Sigmoid colon (tissue), 7 donors: ENCODE measurements at places on chromosomes 4 and X.

GRCh38 chr4:25076625-25077398 is 46.1 kb upstream of the LGI2 start:
- no peak for DNase-seq

DNA sequence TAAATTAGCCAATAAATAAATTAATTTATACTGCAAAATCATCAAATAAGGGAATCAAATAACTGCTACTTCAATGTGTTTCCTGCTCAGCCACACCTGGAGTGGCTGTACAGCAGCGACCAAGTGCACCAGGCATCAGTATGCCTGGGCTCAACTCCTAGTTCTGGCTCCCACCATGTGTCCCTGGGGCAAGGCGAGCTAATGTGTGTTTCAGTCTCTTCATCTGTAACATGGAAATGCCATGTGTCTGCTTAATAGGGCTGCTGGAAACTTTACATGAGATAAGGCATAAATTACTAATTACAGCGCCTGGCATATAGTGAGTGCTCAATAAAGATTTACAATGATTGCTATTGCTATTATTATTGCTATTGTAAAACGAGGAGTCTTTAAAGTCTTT is 109.1 kb upstream of the PDLIM3 start:
- no peak for DNase-seq

- DNase-seq, result peak; percentile 80
Observed at GRCh38 chrX:71128915-71129765, 10.7 kb downstream of the MED12 start.

GRCh38 chrX:74085642-74086236 is 218.2 kb upstream of the ZCCHC13 start:
- DNase-seq, result no peak

- no peak for DNase-seq
Observed at GRCh38 chr4:156568484-156568883, 403.1 kb downstream of the PDGFC start.

DNA sequence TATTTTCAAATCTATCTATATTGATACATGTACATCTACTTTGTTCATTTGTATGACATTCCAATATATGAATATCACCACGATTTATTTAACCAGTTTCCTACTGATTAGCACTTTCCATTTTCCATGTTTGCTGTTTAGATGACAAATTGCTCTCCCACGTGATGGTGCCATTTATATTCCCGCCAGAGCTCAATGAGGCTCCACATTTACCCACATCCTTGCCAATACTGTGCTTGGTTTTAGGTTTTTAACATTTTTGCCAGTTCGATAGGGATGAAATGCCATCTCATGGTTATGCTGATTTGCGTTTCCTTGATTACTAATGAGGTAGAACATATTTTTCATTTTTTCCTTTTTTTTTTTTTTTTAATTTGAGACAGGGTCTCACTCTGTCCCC is 86.7 kb upstream of the TRIM2 start:
- no peak for DNase-seq

DNA sequence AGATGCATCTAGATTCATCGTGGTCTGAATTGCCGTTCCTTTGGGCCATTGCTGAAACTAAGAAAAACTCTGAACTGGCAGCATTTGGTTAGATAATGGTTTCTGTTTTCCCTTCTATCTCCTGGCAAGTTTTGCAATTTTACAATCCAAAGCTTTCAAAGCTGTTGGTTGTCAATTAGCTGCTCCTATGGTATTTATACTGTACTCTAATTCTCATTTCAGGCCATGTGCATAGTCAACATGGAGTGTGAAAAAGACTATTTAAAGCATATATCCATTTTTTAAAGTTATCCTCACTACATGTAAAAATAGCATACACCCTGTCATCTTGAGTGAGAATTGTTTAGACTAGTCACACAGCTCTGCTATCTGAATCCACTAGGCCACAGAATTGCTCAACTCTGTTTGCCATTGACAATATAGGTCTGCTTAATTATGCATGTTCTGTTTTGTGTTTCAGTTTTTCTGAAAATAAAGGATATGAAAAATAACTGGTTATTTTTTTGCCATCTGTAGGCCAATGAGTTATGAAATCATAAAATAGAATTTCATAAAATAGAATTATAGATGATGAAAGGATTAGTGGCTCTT is 27.7 kb upstream of the TEC start:
- DNase-seq, result no peak

DNA sequence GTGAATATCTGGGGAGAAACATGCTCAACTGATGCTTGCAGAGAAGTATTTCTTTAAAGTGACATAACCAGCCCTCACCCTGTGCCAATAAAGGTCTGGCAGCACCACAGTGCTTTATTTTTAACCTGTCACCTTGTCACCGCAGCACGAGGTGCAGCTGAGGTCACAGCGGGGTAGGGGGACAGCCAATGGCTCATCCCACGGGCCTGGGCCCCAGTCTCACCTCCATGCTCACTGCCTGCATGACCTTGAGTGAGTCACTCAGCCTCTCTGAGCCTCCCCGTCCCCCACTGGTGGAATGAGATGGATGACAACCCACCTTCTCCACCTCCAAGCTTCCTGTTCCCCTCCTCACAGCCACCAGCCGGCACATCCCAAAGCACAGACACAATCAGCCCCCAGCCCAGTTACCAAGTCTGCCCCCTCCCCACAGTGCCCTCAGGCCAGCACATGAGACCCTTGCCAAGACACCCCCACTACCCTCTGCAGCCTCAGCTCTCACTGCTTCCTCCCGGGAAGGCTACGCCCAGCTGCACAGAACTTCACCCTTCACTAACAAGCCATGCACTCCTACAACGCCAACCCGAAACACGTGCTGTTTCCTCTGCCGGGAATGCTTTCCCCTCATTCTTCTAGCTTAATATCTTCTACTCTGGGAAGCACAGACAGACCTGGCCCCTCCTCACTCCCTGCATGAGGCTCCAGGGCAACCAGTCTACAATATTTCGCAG is 24.9 kb upstream of the MAN2B2 start:
- no peak for DNase-seq

DNA sequence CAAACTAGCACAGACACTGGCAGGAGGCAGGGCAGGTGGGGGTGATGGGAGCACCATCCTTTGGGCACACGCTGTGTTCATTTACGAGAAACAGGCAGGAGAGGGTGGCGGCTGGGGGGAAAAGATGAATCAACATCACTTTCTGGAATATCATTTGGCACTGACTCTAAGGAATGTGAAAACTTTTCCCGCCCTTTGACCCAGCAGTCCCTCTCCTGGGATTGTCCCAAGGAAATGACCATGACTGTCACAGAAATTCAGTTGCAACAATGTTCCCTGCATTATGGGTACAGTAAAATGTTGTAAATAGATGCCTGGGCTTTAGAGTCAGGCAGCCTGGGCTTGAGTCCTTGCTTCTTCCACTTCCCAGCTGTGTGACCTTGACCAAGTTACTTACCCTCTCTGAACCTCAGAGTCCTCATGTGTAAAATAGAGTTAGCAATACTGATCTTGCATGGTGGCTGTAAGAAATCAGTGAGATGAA is 58.6 kb downstream of the ABLIM2 start:
- no peak for DNase-seq

DNA sequence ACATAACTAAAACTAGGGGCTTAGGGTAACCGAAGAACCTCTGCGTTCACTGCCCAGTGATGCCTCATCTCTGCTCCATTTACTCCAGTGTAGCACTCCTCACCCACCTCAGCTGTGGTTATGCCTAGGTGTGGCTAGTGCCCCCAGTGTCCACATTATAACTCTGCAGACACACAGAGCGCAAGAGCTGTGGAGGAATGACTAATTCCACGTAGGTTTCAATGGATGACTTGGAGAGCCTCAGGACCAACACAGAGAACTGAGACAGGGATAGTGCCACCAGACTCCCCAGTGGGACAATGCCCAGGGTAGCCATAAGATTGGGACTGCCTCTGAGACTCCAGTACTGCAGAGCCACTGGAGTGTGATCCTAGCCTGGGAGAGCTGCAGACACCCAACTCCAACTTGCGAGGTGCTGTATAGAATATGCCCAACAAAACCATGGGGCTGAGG is 542.4 kb upstream of the DIPK2B start:
- DNase-seq, result no peak

GRCh38 chr4:183445097-183445428 is 627 bp downstream of the CDKN2AIP start:
- DNase-seq, result peak; percentile 74

- DNase-seq, result no peak
Observed at GRCh38 chr4:1290165-1290977, 680 bp downstream of the MAEA start.

- DNase-seq, result no peak
Observed at GRCh38 chr4:112371361-112371760, 74.2 kb downstream of the ALPK1 start.

GRCh38 chr4:96009427-96010119 is 169.7 kb downstream of the PDHA2 start:
- no peak for DNase-seq

DNA sequence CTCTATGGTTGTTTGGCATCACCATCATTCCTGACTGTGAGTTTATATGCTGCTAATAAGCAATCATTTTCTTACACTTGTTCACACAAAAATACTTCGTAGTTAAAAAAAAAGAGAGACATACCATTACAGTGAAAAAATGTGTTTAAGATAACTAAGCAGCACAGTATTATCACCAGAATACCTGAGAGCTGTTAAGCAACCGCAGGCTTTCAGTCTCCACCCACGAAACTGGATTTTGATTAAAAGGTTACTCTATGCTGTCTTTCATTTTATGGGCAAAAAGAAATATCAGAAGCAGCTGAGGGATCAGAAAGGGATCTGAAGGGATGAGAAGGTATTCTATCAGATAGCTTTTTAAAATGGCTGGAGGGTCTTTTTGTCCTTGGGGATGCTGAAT is 148.3 kb downstream of the NEK1 start:
- no peak for DNase-seq

GRCh38 chrX:104427693-104428092 is 138.3 kb upstream of the IL1RAPL2 start:
- no peak for DNase-seq

DNA sequence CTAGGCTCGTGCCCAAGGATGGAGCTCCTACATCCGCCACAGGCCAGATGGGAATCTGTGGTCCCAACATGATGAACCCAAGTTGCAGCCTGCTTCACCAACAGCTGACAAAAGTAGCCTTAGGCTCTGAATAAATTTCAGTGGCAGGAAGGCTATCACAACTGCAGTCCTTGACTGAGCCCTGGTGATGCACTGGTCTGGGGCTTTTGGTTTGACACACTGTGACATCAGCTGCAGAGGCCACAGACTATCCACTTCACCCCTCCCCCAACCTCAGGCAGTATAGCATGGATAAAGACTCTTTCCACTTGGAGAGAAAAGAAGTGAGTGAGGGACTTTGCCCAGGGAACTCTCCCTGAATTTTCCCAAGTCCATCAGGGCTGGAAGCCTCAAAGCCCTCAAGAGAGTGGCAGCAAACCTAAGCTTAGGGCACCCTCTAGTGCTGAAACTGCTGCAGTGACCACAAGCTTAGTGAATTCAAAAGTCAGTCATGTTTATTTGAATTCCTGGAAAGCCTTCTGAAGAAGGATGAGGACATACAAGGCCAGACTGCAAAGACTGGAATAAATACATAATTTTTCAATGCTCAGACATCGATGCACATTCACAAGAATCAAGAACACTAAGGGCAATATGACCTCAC is 135.0 kb upstream of the TENT5D start:
- no peak for DNase-seq

DNA sequence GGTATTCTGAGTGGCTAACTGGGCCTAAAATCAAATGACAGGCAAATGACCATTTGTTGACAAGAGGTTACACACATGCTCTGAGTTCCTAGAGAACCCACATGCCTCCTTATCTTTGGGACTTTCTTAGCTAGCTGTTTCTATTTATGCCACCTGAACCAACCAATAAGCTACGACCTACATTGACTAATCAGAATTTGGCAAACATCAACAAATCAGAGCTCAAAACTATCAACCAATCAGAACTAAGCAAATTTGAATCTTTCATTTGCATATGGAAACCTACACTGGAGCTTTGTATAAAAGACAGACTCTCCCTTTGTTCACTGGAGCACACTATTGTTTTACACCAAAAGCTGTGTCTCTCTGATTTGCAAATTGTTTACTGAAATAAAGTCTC is 192.0 kb downstream of the CXXC4 start:
- no peak for DNase-seq

DNA sequence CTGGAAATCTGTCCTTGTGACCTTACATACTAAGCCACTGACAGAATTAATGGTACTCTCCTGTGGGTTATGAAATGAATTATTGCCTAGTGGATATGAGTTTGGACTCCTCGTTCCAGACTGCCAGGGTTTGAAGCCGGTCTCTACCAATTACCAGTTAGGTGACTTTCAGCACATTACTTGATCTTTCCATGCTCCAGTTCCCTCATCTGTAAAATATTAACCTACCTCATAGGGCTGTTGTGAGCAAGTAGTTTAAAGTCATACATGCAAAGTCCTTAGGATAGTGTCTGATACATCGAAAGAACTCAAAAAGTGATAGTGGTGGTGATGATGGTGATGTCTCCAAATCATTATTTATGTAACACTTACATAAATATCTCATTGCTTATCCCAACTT is 373.5 kb upstream of the ARX start:
- no peak for DNase-seq

DNA sequence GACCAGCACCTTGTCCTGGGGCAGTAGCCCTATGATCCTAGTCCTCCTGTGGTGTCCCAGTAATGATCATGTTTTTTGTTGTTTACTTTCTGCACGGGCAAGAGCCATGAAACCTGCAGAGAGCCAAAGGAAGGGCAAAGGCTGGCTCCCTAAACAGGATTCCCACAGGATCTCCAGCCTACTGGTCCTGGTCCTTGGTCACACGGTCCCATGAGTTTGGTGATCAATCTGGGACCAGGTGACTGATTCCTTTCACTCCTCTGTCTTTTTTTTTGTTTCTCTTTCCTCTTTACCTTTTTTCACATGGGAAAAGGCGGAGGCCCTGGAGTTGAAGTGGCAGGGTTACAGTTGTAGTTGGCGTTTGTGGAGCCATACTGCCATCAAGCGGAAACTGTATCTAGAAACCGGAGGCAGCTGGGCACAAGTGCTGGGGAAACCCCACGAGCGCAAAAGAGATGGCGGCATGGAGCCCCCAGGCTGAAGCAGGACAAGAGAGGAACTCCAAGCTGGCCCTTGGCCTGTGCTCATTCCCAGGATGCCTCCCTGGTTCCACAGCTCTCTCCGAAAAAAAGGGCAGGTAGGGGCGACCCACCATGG is 34.6 kb downstream of the NBDY start:
- DNase-seq, result peak; percentile 92

DNA sequence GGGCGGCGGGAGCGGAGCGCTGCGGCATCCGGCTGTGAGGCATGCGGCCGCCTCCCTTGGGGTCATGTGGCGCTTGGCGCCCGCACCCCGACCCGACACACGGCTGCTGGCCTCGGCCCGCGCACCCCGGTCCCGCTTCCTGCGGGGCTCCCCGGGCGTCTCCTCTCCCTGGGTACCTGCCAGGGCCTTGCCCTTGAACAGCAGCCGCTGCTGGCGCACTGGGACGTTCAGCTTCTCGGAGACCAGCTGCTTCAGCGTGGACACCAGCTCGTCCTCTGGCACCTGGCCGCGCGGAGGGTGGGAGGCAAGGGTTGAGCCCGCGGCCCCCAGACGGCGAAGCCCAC is 391 bp downstream of the UBL4A start:
- peak; percentile 74 for DNase-seq
